ENCODE measurements at places on chromosomes 3 and 15.

- peak; percentile 18 for DNase-seq
These were observed 185.8 kb upstream of the CFAP20DC start for GRCh38 chr3:59235634-59236012.

GRCh38 chr3:194396859-194397756 lies 2.0 kb downstream of the GP5 start:
- DNase-seq: peak; percentile 37

- DNase-seq: no peak
These were observed 32.9 kb upstream of the ACAD9 start for GRCh38 chr3:128846486-128846891.

DNA sequence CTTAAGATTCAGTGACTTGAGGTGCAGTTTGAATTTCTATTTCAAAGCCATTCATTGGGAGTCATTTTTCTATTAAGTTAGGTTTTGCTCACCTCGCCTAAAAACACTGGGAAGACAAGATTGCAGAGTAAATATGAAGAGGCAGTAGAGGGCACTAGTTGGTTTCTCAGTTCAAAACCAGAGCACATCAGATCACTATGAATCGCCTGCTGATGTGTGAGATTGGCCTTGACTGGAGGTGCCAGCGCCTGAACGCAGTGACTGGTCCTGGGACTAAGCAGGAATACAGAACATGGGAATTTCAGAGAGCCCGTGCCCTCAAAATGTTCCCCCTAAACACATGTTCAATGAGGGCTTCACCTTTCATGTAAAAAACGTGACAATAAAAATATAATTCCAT lies 229.0 kb downstream of the ITPR1 start:
- DNase-seq: peak; percentile 23

DNA sequence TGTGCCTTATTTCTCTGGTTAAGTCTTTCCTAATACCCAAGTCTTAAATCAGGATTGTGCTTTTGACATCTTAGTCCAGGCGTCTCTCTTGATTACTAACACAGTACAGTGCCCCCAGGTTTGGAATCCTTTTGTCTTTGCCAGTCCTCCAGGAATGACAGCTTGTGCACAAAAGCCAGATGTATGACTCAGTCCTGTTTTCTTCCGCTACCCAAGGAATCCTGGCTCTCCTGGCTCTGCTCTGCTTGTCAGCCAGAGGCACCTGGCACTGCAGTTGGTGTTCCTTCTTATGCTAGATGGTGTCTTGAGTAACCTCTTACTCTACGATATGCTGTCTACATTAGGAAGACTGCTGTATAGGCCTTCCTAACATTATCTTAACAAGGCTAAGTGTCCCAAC lies 728.2 kb upstream of the NECTIN3 start:
- DNase-seq: no peak

DNA sequence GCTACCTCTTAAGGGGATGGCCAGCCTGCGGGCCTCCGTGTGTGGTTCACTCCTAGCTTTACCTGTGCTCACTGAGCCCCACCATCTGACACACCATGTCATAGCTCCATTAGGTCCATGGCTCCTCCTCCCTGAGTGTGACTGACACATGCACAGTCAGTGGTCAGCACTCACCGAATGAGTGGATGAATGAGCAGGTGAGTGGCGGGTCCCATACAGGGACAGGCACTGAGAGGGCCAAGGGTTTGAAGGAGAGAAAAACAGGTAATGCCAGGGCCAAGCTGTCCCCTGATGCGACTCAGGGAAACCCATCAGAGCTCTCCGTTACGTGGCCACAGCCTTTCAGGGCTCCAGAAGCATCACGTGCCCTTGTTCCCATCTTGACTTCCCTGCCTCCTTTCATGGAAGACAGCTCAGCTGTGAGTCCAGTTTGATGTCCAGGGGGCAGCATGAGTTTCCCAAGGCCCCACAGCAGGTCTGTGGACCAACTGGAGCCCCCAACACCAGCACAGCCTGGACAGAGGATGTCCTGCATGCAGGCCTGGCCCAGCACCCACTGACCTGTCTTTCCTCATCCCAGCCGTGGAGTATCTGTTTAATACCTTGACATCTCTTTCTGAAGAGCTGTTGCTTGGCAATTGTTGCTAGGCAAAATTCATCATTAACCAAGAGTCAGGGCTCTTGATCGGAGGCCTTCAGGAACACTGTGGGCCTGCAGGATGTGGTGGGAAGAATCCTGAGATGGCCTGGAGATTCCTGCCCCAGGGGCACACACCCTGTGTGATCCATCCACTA lies 84.4 kb downstream of the PLXNA1 start:
- no peak for DNase-seq

DNA sequence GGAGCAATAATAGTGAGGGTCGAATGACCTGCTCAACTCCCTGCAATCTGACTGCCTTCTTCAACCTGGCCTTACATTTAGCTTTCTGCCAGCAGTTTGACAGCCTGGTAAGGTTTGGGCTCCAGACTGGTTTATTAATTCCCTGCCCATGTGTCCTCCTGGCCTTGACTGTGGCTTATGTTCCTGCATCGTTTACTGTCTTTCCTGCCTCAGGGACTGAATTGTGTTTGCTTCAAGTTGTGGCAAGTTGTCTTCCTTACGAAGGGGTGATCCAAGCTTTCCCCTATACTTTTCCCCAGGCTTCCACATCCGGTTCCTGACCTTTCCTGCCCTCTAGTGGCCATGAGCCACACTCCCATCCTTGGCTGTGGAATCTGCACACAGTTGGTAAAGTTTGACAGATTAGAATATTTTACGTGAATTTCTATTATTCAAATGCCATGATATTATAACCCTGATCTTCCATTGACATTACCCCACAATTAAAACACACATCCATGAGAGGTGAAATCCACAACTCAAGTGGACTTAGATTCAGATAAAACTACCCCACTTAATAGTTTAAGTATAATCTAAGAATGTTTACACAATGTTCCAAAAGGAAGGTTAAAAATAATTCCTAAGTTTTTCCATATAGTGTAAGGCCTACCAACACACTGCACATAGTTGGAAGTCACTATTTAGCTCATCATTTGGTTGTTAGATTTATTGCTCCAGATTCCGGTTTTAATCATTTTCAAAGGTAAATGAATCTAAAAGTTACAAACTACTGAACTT lies 95.7 kb downstream of the NEDD4 start:
- DNase-seq: no peak

GRCh38 chr3:174957081-174957480 lies 97.9 kb downstream of the NAALADL2 start:
- no peak for DNase-seq

GRCh38 chr3:17514597-17514996 lies 227.8 kb downstream of the TBC1D5 start:
- DNase-seq: no peak

DNA sequence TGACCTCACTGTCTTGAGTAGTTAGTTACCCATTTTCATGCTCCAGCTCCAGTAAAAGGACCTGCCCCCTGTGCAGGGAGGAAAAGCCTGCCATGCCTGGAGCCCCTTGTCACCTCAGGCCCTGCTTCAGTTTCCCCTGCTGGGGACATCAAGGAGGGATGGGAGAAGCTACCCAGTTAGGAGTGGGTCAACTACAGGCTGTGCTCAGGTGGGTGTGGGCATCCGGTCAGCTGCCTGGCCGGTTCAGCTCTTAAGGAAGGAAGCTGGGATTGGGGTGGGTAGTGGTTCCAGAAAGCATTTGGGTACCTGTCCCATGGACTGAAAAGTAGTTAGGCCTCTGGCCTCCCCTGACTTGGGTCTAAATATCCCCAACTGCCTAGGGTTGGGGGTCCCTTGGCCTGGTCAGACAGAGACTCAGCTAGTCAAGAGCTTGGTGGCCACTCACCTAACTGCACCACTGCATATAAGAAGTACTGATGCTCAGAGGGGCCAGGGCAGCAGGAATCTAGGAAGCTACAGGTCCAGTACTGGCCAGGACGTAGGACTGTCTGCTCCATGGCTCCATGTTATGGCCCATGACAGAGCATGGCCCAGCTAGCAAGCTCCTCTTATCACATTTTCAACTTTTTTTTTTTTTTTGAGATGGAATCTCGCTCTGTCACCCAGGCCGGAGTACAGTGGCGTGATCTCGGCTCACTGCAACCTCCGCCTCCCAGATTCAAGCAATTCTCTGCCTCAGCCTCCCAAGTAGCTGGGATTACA lies 549 bp downstream of the LSMEM2 start:
- DNase-seq: no peak

DNA sequence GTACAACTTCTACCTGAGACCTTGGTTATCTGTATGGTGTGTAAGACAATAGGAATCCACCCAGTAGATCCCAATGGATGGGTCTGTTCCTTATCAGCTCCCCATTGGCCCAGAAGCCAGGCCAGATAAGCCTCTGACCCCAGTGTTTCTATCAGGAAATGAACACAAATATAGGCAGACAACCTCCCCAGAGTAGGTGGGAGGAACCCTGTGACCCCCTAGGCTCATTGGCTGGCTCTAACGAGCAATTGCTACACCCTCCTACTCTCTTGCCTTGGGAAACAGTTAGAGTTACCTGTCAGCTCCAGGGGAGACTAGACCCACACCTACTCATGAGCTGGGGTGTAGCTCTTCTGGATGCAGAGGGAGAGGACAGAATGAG lies 299.9 kb downstream of the UACA start:
- no peak for DNase-seq

- no peak for DNase-seq
These were observed 5.5 kb upstream of the COLQ start for GRCh38 chr3:15527031-15527459.

DNA sequence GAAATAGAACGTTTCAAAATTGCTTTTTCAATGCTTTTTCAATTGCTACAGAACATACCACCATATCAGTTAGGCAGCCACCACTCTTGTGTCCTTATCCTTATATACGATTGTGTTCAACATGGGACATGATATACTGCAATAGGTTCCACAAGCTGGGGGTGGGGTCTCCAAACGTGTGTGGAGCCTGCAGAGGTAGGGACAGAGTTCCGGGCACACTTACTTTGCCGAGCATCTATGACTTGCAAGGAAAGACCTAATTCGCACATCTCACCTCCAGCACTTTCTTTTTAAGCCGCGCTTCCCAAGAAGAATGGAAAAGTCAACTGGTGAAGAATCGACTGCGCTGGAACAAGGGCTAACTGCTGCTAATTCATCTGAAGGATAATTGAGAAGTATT lies 39.6 kb upstream of the SFMBT1 start:
- no peak for DNase-seq

DNA sequence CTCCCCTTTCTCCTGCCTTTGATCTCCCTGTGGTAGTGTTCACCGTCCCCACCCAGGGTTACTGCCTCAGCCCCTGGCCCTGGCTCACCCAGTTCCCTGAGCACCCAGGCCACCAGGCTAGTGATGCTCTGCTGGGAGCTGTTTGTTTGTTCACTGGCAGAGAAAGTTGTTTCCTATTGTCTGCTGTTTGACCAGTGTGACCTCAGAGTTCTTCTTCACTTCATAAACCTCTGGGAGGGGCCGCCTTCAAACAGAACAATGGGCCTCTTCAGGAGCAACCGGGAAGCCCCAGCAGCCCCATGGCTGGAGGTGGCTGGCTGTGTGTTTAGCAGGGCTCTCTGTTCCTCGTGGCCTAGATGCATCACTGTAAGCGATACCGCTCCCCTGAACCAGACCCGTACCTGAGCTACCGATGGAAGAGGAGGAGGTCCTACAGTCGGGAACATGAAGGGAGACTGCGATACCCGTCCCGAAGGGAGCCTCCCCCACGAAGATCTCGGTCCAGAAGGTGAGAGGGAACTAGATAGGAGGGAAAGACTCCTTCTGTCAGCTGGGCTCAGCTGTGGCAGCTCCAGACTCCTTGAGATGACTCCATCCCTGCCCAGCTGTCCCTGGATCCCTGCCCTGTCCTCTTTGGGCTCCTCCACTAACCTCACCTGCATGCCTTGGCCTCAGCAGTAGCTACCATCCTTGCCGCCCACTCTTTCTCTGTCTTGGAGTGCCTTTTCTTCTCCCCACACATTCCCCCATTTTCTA lies 3.4 kb downstream of the CLK3 start:
- DNase-seq: peak; percentile 5

DNA sequence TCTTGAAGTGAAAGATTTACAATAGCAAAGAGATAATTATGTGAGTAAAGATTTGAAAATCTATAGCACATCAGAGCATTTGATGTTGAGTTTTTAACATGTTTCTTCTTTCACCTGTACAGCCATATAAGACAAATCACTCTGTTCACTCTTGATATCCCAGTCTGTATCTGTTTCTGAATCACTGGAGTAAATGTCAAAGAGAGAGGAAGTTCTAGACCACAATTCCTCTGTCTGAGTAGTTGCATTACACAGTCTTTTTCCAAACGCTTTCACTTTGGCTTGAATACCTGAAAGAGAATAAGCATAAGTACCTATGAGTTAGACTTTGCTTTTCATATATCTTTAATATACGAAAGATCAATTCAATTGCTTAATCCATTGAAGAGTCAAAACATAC lies 9.9 kb downstream of the THAP10 start:
- DNase-seq: no peak

GRCh38 chr3:165852711-165853110 lies 15.5 kb upstream of the BCHE start:
- DNase-seq: no peak

- no peak for DNase-seq
These were observed 37.3 kb downstream of the LMCD1 start for GRCh38 chr3:8538913-8539312.

GRCh38 chr15:39828374-39828931 lies 45.8 kb upstream of the FSIP1 start:
- no peak for DNase-seq

DNA sequence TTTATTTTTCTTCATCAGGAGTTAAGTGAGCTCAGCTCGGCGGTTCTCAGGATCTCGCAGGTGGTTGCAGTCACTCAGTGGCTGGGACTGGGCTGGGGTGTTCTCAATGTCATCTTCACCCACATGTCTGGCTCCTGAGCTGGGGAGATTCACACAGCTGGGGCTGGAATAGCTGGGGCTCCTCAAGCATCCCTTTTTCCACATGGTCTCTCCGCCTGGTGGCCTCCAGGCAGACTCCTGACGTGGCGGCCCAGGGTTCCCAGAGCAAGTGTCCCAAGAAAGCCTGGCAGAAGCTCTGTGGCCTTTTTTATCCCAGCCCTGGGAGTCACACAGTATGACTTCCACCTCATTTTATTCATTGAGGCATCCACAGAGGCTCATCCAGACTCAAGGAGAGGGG lies 84.1 kb upstream of the ANKRD34C start:
- DNase-seq: no peak

GRCh38 chr15:99406716-99407487 lies 155.6 kb downstream of the LRRC28 start:
- DNase-seq: no peak

All from CD4-positive, alpha-beta memory T cell (primary cell).